ENCODE measurements at places on chromosomes 6 and 20.

- no peak for DNase-seq
Measured at GRCh38 chr6:147654103-147654845, 145.8 kb downstream of the SAMD5 start.

- no peak for DNase-seq
Measured at GRCh38 chr6:35019171-35019570, 122.0 kb downstream of the TCP11 start.

- DNase-seq: no peak
Measured at GRCh38 chr6:158991017-158991723, 8.8 kb downstream of the RSPH3 start.

DNA sequence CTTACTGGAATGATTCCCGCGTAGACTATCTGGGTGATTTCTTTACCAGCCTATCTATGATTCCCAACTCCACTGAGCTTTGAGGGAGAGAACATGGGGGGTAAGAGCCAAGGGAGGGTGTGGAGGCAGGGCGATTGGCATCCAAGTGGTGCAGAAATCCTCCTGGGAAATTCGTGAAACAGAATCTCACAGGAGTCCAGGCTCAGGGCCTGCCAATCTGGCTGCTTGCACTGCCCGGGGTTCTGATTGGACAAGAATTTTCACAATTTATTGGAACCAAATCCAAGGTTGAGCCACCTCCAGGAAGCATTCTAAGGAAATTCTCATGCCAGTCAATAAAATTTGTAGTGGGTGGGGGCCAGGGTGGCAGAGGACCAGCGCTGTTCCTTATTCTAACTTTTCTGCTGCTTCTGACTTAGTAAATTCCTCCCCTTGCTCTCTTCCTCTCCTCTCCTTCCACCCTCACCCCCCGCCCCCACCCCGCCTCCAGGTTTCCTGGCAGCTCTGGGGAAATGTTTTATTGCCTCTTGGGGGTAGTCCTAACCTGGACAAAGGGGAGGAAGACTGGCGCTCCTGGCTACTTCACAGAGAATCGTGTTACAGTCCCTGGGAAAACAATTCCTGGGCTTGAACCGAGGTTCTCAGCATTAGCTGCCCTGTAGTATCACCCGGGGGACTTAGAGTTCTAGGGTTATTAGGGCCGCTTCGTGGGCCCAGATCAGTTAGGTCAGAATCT lies 3.1 kb downstream of the BMP6 start:
- no peak for DNase-seq

DNA sequence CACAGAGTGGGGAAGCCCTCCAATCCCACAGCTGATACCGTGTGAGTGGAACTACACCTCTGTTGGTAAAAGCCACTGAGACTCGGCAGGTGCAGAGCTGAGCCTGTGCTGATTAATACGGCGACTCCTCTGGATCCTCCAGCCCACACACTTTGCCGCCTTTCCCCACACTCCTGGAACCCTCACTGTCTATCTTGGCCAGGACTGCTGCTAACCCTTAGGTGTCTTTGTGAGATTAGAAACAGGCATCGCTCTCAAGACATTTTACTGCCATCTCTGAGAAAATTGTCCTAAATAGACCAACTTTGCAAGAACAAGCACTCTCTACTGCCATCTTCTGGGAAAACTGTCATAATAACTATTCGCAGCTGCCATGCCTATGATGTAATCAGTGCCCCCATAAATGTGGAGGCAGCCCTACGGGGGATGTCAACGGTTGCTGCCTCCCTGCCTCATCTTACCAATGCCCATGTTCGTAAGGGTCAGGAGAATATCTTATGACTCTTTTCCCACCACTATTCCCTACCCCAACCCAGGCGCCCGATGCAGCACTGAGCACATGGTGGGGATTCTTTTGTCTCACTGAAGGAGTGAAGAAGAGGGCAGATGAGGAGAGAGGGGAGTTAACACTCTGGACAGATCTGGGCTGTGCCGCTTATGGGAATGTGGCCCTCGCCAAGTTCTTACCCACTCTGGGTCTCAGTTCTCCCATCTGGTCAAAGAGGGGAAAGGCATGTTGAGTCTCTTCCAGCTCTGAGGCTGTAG lies 26.1 kb upstream of the KCNB1 start:
- no peak for DNase-seq

DNA sequence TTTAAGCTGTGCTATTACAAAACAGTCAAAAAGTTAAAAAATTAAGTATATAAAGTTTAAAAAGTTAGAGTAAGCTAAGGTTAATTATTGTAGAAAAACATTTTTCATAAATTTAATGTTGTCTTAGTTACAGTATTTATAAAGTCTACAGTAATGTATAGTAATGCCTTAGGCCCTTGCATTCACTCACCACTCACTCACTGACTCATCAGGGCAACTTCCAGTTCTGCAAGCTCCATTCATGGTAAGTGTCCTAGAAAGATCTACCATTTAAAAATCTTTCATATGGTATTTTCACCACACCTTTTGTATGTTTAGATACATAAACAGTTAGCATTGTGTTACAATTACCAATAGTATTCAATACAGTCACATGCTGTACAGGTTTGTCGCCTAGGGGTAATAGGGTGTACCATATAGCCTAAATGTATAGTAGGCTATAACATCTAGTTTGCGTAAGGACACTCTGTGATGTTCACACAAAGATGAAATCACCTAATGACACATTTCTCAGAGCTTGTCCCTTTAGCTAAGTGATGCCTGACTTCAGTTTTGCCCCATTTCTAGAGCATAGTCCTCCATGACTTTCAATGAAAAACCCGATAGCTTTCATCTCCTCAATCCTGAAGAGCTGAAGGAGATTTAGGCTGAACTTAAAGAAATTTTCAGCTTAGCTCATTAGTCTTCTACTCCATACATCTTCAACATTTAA lies 14.9 kb upstream of the HLA-DRA start:
- DNase-seq: no peak

DNA sequence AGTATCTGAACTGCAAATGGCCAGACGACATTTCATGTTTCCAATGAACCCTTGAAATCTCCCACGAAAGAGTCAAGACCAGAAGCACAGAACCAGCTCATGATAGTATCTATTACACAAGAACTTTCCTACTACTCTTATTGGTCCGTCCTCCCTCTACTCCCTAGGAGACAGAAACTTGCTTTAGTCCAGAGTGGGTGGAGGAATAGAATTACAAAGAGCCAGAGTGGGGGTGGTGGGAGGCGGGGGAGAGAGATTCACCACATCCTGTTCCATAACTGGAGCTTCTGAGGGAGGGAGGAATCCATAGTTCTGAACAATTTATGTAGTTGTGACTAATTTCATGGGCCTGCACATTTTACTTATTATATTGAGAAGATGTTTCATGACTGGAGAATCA lies 18.5 kb upstream of the WFDC10A start:
- no peak for DNase-seq

GRCh38 chr20:19543101-19543500 lies 215.0 kb upstream of the RIN2 start:
- no peak for DNase-seq

DNA sequence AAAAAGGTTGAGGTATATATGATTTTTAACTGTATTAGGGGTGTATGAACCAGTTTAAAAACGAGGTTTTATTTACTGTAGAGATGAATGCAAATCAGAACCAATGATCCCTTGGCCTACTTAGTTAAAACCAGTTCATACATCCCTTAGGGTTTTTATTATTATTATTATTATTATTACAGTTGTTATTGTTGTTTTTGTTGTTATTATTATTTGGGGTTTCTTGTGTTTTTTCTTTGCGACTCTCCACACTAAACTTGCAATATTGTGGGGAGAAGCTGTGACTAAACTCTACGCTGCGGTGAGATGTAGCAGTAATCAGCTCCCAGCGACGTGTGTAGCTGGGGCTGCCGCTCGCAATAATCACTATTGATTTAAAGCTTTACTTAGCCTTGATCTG lies 62.2 kb downstream of the SSR1 start:
- DNase-seq: no peak

DNA sequence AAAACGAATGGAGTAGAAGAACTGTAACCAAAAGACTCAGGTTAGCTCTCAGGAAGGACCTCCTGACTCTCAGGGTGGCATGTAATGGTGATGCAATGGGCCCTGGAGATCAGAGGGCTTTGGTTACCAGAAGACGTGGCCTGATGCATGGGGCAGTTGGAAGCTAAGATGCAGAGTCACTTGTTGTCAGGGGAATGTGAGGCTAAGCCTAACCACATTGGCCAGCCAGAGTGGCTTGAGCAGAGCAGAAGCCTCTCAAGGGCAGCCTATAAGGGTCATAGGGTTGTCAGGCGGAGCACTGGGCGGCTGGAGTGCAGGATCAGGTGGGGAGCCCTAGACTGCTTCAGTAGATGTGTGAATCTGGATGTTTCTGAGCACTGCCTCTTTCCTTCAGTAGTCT lies 5.9 kb downstream of the CNBD2 start:
- DNase-seq: no peak

GRCh38 chr20:20820785-20821483 lies 108.5 kb upstream of the RALGAPA2 start:
- DNase-seq: no peak

DNA sequence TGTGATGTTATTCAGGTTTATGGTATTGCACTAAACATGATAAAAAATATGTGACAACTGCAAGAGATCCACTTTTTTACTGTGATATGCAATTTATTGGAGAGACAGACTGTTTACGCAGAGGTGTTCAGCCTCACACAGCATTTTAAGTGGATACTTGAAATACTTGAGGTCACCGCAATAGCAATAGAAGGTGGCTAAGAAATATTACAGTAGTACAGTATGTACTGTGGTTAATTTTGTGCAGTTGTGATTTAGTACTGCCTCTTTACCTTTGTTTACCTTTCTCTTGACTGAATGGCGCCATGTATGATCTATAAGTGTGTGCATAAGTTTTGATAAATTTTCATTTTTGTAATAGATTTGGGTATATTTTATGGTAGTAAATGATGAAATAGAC lies 17.4 kb downstream of the MACROD2 start:
- no peak for DNase-seq

GRCh38 chr6:150403458-150404246 lies 34.8 kb downstream of the IYD start:
- no peak for DNase-seq

GRCh38 chr20:23776067-23776771 lies 25.5 kb upstream of the CST1 start:
- no peak for DNase-seq

DNA sequence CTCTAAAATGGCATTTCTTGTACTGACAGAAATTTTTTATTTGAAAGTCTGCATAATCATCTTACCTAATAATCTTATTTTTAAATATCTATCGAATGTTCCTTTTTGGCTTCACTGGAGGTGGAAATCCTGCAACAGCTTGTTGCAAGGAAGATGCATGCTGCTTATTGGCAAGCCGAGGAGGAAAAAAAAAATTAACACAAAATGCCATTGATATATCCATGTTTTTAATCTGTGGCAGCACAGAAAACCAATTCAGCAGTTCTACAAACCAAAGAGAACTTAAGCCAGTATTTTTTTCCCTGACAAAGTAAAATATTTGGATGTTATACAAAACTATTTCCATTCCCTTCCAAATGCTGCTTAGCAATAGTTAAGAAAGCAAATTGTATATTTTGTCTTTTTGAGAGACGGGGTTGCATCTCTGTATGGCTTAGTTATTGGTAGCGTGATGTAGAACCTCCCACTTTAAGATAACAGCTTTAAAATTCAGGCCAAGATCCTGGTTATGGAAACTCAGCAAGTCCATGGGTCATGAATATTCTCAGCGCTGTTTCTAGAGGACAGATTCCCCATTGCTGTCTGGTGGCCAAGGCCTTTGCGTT lies 231.4 kb downstream of the TMEM242 start:
- DNase-seq: no peak

- no peak for DNase-seq
Measured at GRCh38 chr20:62644044-62644795, 1.9 kb downstream of the SLCO4A1 start.

DNA sequence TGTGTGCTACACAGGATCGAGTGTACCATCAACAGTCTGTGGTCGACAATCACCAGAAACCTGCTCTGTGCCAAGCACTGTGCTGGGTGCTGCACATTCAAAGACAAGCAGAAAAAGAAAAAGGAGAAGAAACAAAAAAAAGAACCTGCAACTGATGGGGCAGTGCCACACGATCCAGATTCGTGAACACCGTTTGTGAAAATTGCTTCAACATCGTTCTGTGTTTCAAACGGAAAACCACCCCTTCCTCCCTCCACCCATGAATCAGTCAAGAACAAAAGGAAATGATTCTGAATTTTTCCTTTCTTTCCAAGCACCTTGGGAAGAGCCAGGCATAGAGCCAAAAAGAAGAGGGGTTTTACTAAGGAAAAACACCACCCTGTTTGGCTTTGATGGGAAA lies 129.2 kb upstream of the ARID1B start:
- no peak for DNase-seq

- no peak for DNase-seq
Measured at GRCh38 chr6:2630891-2631571, 119.7 kb downstream of the MYLK4 start.

DNA sequence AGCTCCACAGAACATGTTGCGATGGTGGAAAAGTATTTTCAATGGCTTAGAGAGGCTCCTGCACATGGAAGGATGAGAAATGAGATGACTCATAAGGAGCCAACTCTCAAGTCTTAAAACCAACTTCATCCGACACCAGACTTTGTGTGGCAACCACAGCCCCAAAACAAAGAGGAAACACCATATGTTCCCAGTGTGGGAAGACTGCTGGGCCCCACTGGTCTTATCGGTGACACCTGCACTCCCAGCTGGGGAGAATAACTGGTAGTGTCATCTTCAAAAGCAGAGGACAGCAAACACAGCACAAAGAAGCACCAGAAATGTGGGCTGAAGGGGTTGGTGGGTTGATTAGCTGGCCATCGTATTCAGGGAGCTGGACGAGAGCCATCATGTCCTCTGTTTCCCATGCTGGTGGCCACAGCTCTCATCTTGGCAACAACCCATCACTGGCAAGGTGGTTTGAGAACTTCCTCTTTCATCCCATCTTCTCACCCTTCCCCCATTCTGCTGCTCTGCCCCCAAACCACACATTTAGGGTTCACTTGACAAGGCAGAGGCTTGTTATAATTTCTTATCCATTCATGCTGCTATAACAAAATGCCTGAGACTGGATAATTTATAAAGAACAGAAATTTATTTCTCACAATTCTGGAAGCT lies 46.0 kb upstream of the TASP1 start:
- no peak for DNase-seq

DNA sequence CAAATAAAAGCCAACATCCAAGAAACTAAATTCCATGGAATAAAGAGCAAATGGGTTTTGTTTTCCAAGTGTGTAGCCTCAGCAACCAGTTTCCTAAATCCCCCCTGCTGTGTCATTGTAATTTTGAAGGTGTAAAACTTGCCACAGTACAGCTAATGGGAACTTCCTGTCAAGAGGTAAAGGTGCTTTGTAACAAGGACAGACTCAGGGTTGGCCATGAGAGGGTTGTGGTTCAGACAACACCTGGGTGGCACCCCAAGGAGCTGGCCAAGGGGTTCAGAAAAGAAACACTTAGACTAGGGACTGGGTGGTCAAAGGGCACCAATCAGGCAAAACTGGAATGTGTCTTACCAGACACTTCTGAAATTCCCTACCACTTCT lies 52.4 kb upstream of the LYRM2 start:
- no peak for DNase-seq

GRCh38 chr6:140538926-140539325 lies 1164.5 kb upstream of the CITED2 start:
- no peak for DNase-seq

Data from activated T-helper 1 cell treated with anti-CD3 and anti-CD28 coated beads, Interleukin-2, amount 50 U/mL, for 16 hours (primary cell).